Hematopoietic multipotent progenitor cell (in vitro differentiated cells): ENCODE measurements at places on chromosomes 2 and 18.

- no peak for DNase-seq
These were observed 349.6 kb downstream of the ARL6IP6 start for GRCh38 chr2:153068052-153068451.

- DNase-seq = no peak
These were observed 113.0 kb upstream of the SLC1A4 start for GRCh38 chr2:64876137-64876647.

DNA sequence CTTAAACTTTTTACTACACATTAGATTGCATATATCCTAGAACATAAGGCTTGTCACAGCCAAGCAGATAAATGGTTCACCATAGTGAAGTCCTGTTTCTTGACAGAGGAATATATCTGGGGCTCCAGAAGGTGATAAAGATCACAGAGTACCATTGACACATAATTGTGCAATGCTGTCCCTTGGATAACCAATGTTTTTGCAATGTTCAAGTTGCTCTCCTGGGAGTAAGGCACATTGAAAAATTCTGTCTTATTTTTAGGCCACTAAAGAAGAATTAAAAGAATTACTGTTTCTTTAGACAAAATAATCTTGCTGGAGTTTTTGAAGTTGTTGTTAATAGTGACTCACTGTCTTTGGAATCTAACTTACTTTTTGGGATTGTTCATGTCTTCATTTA is 1132.8 kb downstream of the LRP1B start:
- no peak for DNase-seq

GRCh38 chr2:7515327-7515726 is 598.1 kb downstream of the RNF144A start:
- DNase-seq = no peak

GRCh38 chr18:23534276-23534675 is 31.0 kb downstream of the RMC1 start:
- no peak for DNase-seq

- peak; percentile 59 for DNase-seq
These were observed 100.2 kb downstream of the AGAP1 start for GRCh38 chr2:235594041-235594440.

- DNase-seq = no peak
These were observed 442.9 kb upstream of the HNRNPA3 start for GRCh38 chr2:176769499-176770370.

- DNase-seq = peak; percentile 43
These were observed 112.1 kb downstream of the FTCDNL1 start for GRCh38 chr2:199738727-199739412.

DNA sequence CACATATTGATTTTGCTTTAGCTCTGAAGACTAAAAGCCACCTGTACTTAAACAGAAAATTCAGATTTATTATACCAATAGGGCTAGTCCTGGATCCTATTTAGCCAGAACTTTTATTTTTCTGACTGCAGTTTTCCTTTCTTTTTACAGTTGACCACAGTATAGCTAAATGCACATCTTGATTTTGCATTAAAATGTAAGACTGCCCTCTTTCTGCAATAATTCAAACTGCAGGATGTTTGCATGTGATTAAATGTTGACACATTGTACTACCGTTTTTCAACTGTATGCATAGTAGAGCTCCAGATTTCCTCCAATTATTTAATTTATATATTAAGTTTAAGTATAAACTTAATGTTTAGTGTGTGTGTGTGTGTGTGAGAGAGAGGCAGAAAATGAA is 1262.9 kb downstream of the SUCLG1 start:
- DNase-seq = peak; percentile 15
